ENCODE measurements at places on chromosomes 4 and X.

DNA sequence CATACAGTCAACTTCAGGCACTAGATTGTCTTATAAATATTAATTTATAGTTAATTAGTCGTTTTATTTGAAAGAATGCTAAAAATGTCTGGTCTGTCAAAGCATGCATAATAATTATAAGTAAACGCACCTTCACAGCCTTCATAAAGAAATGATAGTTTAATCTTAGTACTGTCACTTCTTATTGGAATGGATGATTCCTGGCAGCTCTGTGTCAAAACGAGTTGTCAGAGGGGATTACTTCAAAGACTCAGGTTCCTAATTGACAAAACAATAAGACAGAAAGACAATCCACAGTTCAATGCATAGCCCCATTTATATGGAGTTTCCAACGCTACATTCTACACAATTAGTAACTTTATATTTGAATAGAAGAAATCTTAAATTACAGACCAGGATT, 461.3 kb upstream of the TECRL start:
- DNase-seq: no peak

GRCh38 chrX:29903360-29903759, 312.0 kb upstream of the MAGEB2 start:
- no peak for DNase-seq

DNA sequence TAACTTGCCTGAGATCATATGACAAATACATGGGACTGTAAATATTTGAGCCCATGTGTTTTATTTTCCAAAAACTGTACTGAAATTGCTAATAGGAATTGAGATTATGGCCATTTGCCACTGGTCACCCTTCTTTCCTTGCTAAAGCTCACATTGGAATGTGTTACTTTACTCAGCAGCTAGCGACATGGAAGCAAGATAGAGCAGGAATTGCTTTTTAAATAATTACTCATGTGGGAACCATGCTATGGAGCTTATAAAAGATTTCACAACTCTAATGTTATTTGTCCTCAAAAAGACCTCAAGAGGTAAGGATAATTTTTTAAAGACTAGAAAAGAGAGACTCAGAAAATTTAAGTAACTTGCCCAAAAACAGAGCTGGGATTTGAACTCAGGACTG, 48.8 kb upstream of the AFAP1 start:
- no peak for DNase-seq

DNA sequence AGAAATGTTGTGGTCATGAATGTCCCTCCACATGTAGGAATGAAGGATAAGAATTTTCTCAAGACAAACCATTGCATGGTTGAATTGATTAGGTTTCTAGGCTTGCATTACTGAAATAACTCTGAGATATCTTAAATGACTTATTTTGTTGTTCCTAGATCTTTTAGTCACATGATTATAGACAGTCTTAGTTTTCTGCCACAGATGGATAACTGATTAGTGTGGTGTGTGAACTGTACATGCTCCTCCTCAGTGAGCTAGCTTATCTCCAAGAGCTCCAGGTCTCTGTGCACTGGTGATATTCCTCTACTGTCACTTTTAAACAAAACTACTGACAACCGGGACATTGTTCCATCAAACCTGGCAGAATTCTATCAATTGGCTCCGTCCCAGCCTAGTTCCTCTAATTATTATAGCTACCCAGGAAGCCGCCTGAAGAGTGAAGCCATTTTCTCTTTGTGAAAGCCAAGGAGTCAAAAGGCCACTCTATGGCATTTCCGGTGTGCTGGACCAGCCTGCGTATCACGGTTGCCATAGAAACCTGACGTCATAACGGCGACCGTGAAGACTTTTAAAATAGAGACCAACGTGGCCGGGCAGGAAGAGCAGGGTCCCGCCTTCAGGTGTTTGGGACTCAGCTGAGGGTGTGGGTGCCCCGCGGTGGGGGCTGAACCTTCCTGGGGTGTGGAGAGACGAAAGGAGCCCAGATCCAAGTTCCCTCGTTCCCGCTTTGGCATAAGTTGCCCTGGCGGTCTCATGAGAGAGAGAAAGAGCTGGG, 28.1 kb downstream of the BEX3 start:
- DNase-seq: peak; percentile 69

All from umbilical cord (tissue), 2 donors.